Psoas muscle (tissue), 8 donors: ENCODE measurements at places on chromosomes 16 and 17. TPM values are rescaled to one million over a fixed set of nuclear protein-coding genes. Genes with fewer than 3 reads are reported as not detected.
A peak's percentile ranks its signal among the peaks of the same experiment; 100 is the strongest.

DNA sequence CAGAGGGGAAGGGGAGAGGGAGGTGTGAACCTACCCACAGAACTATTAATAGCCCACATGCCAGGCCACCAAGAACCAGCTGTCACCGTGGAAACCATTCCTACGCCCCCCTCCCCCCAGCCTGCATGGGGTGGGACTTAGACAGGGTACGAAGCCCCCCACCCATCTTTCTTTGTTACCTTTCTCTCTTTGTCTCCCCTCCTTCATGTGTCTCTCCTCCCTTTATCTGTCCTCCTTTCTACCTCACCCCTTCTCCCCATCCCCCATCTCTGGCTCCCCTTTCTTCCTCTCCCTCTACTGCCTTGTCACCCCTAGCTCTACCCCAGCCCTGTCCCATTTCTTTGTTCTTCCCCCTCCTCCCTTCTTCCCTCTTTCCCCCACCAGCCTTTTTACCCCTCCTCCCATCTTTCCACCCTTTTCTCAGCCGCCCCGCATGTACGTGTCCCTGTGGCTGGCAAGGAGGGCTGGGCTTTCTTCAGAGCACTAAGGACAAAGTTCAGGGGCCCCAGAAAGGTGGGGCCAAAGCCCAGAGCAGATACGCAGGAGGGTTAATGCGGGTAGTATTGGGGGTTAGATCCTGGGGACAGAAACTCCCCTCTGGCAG lies 8.0 kb downstream of the THRA start:
- peak overlapping the region; percentile 94 for H3K27ac ChIP-seq
- H3K36me3 ChIP-seq, result peaks cover 11% of the 10 kb centered on the region
- no peak for DNase-seq
- peaks cover 86% of the 10 kb centered on the region for H3K4me1 ChIP-seq

The FA2H gene
- not detected for total RNA-seq

- no peak for DNase-seq
- no peak overlapping the region for H3K27ac ChIP-seq
- H3K4me3 ChIP-seq, result no peak overlapping the region
- H3K36me3 ChIP-seq, result no peaks in the 10 kb centered on the region
Measured at GRCh38 chr17:73482894-73483293, 161.4 kb downstream of the SDK2 start.

- no peak for DNase-seq
- peaks cover 5% of the 10 kb centered on the region for H3K36me3 ChIP-seq
- no peaks in the 10 kb centered on the region for H3K4me1 ChIP-seq
- no peaks in the 10 kb centered on the region for H3K27me3 ChIP-seq
- no peak overlapping the region for H3K27ac ChIP-seq
Measured at GRCh38 chr16:8826278-8826879, 28.7 kb downstream of the PMM2 start.

The TCAP gene
- 4,221 TPM for total RNA-seq

DNA sequence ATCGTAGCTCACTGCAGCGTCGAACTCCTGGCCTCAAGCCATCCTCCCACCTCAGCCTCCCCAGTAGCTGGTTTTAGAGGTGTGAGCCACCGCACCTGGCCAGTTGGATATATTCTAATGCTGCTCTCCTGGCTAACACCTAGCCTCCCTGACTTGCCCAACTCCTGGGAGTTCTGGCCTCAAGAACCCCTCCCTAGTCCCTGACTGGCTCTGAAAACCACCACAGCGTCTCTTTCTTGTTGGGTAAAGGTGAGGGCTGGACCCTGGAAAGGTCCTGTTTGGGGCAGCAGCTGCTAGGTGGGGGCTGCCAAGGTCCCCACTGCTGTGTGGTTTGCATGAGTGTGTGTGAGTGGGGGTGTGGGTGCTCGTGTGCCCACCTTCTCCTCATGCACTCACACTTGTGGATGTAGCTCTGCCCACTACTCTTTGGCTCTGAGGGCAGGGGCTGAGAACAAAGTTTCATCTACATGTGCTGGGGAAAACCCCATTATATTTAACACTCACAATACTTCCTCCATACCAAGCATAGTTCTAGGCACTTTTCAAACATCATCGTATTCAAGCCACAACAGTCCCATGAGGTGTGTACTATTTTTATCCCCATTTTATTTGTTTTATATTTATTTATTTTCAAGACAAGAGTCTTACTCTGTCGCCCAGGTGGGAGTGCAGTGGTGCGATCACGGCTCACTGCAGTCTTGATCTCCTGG lies 7.1 kb upstream of the SPNS3 start:
- DNase-seq, result no peak
- H3K36me3 ChIP-seq, result no peaks in the 10 kb centered on the region
- H3K27me3 ChIP-seq, result no peaks in the 10 kb centered on the region
- H3K27ac ChIP-seq, result no peak overlapping the region

- H3K27ac ChIP-seq, result no peak overlapping the region
- no peak for DNase-seq
Measured at GRCh38 chr16:85527042-85527766, 85.9 kb upstream of the GSE1 start.
